ENCODE measurements at places on chromosomes 2 and 18. TPM values are rescaled to one million over a fixed set of nuclear protein-coding genes. Genes with fewer than 3 reads are reported as not detected.

Gene SCYGR7
- total RNA-seq = not detected

Gene UGT1A5
- not detected for total RNA-seq

DNA sequence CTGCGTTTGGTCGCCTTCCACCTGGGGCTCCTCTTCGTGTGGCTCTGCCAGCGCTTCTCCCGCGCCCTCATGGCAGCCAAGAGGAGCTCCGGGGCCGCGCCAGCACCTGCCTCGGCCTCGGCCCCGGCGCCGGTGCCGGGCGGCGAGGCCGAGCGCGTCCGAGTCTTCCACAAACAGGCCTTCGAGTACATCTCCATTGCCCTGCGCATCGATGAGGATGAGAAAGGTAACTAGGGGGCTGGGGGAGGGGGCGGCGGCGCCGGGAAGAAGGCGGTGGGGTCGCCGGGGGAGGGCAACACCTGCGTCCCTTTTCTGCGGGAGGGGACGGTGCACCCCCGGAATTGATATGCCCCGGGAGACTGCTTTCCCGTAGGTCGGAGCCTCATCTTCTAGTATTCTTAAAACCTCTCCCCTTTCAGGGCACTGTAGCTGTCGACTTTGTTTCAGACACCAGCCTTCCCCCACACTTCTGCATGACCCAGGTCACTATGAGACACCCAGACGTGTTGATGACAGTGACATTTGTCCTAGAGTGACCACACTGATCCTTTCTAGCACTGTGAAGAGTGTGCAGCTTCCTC, 755 bp downstream of the SPAST start:
- peaks cover 23% of the 10 kb centered on the region for H3K4me1 ChIP-seq
- peak; percentile 51 for DNase-seq
- H3K27me3 ChIP-seq = no peaks in the 10 kb centered on the region
- peak overlapping the region; percentile 88 for H3K27ac ChIP-seq

Gene CDK15
- not detected for total RNA-seq

DNA sequence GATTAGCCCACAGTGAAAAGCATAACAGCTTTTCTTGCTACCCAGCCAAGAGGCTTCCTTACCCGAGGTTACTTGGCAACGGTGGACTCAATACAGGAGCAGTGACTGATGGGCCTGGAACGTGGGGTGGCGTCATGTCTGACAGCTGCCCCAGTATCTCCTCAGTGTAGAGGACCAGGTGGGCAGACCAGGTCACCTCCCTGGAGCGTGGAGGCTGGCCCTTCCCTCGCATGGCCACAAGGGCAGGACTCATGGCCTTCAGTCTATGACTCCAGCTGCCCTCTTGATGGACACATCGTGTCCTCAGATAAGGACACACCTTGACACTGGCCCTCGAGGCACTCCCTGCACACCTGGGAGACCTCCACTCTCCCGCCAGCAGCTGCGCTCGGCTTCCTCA, 6.4 kb downstream of the ASPRV1 start:
- H3K4me3 ChIP-seq = no peak overlapping the region
- H3K4me1 ChIP-seq = peaks cover 10% of the 10 kb centered on the region
- no peak overlapping the region for H3K27ac ChIP-seq
- DNase-seq = no peak
- no peaks in the 10 kb centered on the region for H3K36me3 ChIP-seq

DNA sequence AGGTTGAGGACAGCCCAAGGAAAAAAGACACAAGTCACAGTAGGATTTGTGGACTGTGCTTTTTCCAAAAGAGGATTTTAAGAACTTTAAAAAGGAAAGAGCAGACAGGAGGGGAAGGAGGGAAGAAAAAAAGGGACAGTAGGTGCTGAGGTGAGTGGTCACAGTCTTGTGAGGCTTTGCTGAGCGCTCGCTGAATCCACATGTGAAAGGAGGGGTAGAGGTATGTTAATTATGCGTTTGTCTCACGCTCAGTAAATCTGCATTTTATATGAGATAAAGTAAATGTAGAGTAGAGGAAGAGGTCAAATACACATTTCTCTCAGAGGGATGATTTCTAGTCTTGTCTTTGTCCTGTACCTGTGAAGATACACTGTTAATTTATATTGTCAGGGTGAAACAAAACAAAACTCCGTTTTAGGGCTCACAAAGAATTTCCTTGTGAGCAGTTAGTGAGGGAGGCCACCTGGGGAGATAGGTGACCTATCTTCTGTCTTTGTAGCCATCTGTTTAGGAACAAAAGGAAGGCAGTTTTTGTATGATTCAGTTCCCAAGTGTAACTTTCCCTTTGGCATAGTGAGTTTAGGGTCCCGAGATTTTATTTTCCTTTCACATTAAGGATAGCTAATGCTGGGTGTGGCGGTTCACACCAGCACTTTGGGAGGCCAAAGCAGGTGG, 25.3 kb downstream of the GNAL start:
- H3K27me3 ChIP-seq = peaks cover 35% of the 10 kb centered on the region
- no peaks in the 10 kb centered on the region for H3K4me1 ChIP-seq
- H3K27ac ChIP-seq = no peak overlapping the region
- H3K36me3 ChIP-seq = no peaks in the 10 kb centered on the region

GRCh38 chr2:127082974-127083373, 24.0 kb downstream of the BIN1 start:
- no peaks in the 10 kb centered on the region for H3K27me3 ChIP-seq
- H3K36me3 ChIP-seq = peaks cover 9% of the 10 kb centered on the region
- DNase-seq = no peak
- H3K4me1 ChIP-seq = peaks cover 76% of the 10 kb centered on the region
- H3K4me3 ChIP-seq = peak overlapping the region; percentile 15

Gene FHOD3
- not detected for total RNA-seq

DNA sequence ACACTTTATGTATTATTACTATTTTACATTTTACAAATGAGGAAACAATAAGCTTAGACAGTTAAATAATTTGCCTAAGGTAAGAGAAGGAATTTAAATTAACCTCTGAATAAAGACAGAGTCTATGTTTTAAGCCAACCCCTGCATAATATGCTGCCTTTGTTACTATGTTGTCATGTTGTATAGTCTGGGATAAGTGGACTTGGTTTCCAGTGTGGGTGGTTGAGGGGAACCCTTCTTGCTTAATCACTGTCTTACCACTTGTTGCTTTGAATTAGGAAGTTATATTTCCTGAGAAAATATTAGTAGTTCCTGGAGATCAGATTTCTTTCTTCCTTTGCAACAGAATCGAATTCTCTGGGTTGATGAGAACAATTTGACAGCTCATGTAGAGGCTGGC, 52.6 kb downstream of the AGPS start:
- H3K27ac ChIP-seq = no peak overlapping the region
- no peak overlapping the region for H3K4me3 ChIP-seq
- no peak for DNase-seq
- H3K27me3 ChIP-seq = no peaks in the 10 kb centered on the region
- H3K36me3 ChIP-seq = peaks cover 41% of the 10 kb centered on the region

DNA sequence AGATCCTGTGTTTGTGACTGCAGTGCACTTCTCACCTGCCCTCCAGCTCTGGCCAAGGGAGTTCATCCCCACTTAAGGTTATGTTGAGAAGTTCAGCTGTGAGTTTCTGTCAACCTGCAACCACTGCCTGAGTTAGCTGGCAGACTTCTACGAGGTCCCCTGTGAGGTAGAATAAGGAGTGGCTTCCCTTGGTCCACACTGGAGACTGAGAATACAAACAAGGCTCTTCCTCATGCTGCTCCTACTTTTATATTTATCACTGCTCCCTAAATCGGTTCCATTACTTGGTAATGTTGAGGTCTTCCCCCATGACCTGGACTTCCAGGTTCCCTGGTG, 353.2 kb upstream of the CWC22 start:
- no peaks in the 10 kb centered on the region for H3K4me1 ChIP-seq
- no peaks in the 10 kb centered on the region for H3K36me3 ChIP-seq
- no peak for DNase-seq
- no peak overlapping the region for H3K27ac ChIP-seq
- no peak overlapping the region for H3K4me3 ChIP-seq
- H3K27me3 ChIP-seq = no peaks in the 10 kb centered on the region

DNA sequence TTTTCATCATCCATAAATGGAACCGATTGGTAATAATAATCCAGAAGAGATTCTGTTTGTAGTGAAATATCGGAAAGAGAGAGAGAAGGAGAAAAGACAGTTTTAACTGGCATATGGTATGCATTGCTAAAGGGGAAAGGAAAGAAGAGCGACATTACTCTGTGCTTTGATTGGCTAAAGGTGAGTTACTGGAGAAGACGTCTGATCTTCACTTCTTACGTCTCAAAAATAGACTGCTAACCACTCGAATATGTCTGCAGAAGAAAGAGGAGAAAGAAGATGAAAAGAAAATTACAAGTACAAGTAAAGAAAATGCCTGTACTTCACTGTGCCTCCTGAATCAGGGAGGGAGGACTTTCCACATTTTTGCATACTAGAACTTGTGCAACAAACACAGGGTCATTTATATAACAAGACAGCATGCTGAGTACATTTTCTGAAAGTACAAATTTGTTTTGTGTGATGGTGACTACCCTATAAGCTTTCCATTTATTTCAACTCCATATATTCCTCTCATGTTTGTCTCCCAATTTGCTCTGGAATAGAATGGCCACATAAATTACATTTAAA, 787.2 kb downstream of the RNF144A start:
- H3K4me3 ChIP-seq = no peak overlapping the region
- no peak overlapping the region for H3K27ac ChIP-seq
- H3K36me3 ChIP-seq = peaks cover 10% of the 10 kb centered on the region
- no peaks in the 10 kb centered on the region for H3K27me3 ChIP-seq

Gene GBX2
- total RNA-seq = not detected

DNA sequence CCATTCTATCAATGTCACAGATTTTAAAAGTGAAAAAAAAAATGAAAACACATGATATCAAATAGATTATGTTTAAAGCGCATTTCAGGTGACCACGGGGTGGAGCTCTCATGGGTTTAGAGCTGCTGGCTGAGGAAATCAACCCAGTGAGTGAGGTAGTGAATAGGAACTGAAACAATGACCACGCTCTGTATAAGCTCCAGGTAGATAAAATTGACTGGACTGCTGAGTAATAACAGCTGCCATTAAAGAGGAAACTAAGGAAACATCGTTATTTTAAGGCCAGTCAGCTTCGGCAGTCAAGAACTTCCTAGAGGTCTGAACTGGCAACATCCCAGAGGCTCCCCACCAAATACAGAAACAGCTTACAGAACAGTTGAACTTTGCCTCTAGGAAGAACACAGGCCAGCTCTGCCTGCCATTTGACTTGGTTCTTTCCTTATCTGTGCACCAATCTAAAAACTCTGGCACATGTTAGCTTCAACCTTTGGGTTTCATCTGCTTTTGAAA, 185.9 kb downstream of the PDE1A start:
- H3K27ac ChIP-seq = no peak overlapping the region
- no peaks in the 10 kb centered on the region for H3K36me3 ChIP-seq
- H3K4me1 ChIP-seq = peaks cover 2% of the 10 kb centered on the region
- H3K27me3 ChIP-seq = no peaks in the 10 kb centered on the region
- DNase-seq = peak; percentile 50

- DNase-seq = peak; percentile 46
- H3K4me3 ChIP-seq = peak overlapping the region; percentile 68
- no peaks in the 10 kb centered on the region for H3K27me3 ChIP-seq
- H3K36me3 ChIP-seq = peaks cover 3% of the 10 kb centered on the region
These were observed 98.5 kb downstream of the DSEL start for GRCh38 chr18:67417864-67418523.

- H3K4me1 ChIP-seq = peaks cover 21% of the 10 kb centered on the region
- DNase-seq = peak; percentile 85
- no peak overlapping the region for H3K4me3 ChIP-seq
- no peak overlapping the region for H3K27ac ChIP-seq
These were observed 48.0 kb downstream of the BCL2L11 start for GRCh38 chr2:111168528-111169239.

Gene PAX3
- not detected for total RNA-seq

Gene IL37
- total RNA-seq = not detected

DNA sequence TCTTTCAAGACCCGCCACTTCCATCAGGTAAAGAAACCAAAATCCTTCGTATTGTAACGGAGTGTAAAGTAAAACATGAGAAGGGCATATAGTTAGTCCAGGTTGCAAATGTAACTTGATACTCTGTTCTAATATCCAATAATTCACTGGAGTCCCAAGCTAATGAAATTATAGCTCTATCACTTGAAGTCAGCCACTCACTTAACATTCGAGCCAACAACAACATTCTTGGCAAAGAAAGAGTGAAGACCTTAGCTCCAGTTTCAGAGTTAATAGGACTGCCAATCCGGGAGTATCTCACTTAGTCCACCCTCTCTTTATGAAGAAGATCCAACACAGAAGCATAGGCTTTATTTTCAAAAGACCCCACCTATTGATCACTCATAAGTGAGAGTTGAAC, 298.0 kb upstream of the SOX11 start:
- H3K27me3 ChIP-seq = no peaks in the 10 kb centered on the region
- H3K27ac ChIP-seq = no peak overlapping the region
- DNase-seq = no peak
- no peaks in the 10 kb centered on the region for H3K4me1 ChIP-seq
- H3K4me3 ChIP-seq = no peak overlapping the region

DNA sequence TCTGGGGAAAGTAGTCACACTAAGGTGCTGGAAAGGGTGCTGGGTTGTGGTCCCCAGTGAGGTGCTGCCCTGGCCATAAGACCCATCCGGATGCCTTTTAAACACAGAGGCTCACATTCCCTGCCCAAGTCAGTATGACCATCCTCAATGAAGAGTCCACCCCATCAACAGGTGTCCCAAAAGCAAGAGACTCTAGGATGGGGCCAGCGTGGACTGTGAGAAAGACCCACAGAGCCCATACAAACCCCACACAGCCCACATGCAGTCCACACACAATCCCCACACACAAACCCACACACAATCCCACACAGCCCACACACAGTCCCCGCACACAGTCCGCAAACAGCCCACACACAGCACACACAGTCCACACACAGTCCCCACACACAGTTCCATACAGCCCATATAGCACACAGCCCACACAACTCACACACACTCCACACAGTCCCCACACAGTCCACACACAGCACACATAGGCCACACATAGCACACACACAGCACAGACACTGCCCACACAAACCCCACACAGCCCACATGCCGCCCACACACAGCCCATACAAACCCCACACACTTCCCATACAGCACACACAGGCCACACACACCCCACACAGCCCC, 241.4 kb upstream of the SALL3 start:
- H3K4me1 ChIP-seq = no peaks in the 10 kb centered on the region
- H3K4me3 ChIP-seq = no peak overlapping the region
- H3K27ac ChIP-seq = no peak overlapping the region

GRCh38 chr18:65769652-65770051, 18.8 kb downstream of the CDH7 start:
- DNase-seq = no peak
- no peak overlapping the region for H3K27ac ChIP-seq
- H3K36me3 ChIP-seq = no peaks in the 10 kb centered on the region
- no peaks in the 10 kb centered on the region for H3K27me3 ChIP-seq
- no peak overlapping the region for H3K4me3 ChIP-seq
- H3K4me1 ChIP-seq = no peaks in the 10 kb centered on the region

- DNase-seq = no peak
- H3K36me3 ChIP-seq = peaks cover 2% of the 10 kb centered on the region
- H3K4me1 ChIP-seq = no peaks in the 10 kb centered on the region
- H3K27me3 ChIP-seq = no peaks in the 10 kb centered on the region
- no peak overlapping the region for H3K27ac ChIP-seq
- H3K4me3 ChIP-seq = no peak overlapping the region
These were observed 8.1 kb upstream of the NCOA1 start for GRCh38 chr2:24482972-24483300.

GRCh38 chr2:18900691-18901141, 311.3 kb upstream of the NT5C1B start:
- no peaks in the 10 kb centered on the region for H3K27me3 ChIP-seq
- no peaks in the 10 kb centered on the region for H3K4me1 ChIP-seq
- H3K36me3 ChIP-seq = no peaks in the 10 kb centered on the region
- H3K4me3 ChIP-seq = no peak overlapping the region
- no peak for DNase-seq
